HT1080 (cell line): ENCODE measurements at places on chromosomes 13 and 19. TPM values are rescaled to one million over a fixed set of nuclear protein-coding genes. Genes with fewer than 3 reads are reported as not detected.
A peak's percentile ranks its signal among the peaks of the same experiment; 100 is the strongest.

DNA sequence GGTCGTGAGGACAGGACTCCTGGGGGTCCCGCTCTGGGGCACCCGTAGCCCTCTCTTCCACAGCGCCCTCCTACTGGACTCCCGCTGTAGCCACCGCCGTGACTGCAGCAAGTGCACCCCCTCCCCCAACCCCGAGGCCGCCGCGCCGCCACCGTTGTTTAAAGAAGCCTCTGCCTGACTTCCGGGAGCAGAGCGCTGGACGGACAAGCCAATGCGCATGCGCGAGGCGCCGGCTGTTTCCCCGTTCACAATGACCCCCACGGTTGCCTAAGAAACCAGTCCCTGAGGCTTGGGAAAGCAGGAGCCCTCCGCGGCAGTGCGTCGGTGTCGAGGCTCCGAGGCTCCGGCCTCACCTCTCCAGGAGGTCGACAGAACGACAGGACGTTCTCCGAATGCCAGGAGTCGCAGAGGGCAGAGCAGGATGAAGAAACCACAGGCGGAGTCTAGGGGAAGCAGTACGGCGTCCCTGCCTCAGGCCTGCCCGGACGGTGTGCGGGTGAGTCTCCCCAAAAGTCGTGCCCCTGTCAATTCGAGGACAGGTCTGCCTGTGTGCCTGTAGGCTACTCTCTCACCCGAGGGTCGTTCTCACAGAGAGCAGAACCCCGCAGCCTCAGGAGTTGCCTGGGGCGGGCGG lies 70.5 kb upstream of the ZNF420 start:
- peak; percentile 27 for DNase-seq

DNA sequence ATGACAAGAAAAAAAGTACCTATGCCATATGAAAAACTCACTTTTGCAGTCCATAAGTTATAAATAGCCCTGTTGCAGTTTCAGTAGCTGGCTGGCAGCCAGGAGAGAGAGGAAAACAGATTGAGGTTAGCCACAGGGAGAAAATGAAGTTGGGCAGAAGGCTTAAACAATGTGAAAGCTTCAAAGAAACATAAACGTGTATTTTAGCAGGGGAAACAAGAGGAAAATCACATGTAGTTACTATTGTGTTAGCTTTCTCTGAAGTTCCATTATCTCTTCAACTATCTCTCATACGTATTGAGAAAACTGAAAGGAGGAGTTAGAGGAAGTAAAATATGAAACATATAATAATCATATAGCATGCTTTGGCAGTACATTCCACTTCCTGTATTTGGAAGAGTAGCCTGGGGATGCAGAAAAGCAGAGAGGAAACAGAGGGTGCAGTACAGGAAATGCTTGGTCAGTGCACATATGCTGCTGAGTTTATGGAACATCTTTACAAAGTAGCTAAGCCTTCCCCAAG lies 1551.1 kb downstream of the EFNB2 start:
- peak; percentile 63 for DNase-seq

DNA sequence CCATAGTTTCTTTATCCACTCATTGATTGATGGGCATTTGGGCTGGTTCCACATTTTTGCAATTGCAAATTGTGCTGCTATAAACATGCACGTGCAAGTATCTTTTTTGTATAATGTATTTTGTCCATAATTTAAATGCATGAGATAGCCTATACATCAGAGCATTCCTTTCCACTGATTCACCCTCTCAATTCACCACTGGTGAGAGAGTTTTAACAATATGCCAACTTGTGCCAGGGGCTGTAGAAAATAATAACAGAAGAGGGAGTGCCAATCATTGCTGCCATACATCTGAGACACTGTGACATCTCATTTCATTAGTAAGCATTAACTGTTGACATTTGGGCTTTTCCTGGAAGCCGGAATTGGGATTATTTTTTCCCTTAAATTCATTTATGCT lies 125.1 kb downstream of the RAP2A start:
- peak; percentile 34 for DNase-seq

GRCh38 chr19:11964858-11965645 lies at the start of gene ZNF763:
Gene ZNF763, plus strand, starts transcription at chr19:11965040. Its CDS starts 169 bp downstream, at chr19:11965209.
- DNase-seq, result no peak

DNA sequence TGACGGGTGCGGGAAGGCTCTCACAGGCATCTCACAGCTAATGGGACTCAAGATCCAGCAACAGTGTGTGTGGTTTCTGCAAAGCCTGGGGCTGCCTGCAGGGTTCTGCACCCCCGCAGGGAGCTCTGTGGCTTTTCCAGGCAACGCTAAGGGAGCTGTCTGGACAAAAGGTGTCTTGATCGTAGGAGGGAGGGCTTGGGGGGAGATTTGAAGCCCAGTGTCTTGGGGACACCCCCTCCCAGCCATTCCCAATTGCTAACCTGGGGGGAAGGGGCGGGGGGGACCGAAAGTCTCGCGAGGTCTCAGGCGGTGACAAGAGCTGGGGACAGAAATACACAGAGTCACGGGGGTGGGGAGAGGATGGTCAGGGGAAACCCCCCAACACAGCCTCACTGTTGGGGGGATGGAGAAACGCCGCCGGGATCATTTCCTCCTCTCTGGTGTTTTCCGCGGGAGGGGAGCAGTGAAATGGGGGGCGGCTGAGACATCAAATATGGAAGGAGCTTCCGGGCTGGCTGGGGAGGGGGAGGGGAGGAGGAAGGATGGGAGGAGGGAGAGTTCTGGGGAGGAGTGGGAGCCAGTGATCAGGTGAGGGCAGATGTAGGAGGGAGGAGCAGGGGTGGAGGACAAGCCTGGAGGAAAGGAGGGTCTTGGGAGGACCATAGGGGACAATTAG lies 13.3 kb downstream of the KCNC3 start:
- DNase-seq, result no peak

ALOX5AP gene
- total RNA-seq, result 1.0 TPM in 1 of 2 replicates, not detected in the other

ADGRE2 gene
- not detected in 2 replicates for total RNA-seq

GIPC3 gene
- 0.02 and 0.03 TPM in 2 replicates for total RNA-seq
